ENCODE measurements at places on chromosomes 7 and 10.

- no peak for DNase-seq
Observed at GRCh38 chr7:19248681-19249080, 103.5 kb upstream of the FERD3L start.

DNA sequence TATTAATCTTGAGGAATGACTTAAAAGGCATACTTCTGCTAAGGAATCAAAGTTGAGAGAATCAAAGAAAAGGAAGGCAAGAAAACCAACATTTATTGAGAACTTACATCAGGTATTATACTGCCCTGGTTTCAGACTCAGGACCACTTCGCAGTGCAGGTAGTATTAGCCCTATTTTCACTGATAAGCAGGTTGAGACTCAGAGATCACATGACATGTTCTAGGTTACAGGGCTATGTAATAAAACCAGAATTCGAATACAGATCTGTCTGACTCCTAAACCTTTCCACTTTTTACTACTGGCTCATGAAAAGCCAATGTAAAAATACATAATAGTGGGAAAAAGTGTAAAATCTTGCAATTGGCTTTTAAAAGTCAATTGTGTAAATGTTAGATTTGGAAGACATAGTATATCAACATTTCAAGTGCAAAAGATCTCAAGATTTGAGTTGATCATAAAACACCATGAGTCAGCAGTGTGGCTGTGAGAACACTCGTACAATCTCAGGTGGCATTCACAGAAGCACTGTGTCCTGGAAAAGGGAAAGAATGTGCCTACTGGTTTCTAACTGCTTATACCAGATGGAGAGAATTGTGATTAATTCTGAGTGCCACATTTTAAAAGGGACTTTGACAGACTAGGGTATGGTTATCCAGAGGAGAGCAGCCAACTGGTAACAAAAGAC is 195.8 kb upstream of the MKLN1 start:
- no peak for DNase-seq

DNA sequence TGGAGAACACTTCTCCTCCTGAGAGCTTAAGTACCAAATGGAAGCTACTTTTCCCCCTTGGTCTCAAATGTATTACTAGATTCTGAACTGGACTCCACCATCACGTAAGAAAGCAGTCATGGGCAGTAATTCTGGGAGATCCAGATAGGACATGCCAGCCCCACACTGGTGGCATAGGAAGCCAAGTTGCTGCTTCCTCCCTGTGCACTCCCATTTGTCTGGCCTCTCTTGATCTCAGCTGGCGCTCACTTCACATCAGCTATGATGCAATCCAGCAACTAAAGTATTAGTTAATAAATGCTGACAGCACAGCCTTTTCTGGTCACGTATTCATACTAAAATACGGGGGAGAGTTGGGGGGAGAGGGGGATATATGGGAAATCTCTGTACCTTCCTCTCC is 3.4 kb upstream of the IL6 start:
- DNase-seq = no peak

DNA sequence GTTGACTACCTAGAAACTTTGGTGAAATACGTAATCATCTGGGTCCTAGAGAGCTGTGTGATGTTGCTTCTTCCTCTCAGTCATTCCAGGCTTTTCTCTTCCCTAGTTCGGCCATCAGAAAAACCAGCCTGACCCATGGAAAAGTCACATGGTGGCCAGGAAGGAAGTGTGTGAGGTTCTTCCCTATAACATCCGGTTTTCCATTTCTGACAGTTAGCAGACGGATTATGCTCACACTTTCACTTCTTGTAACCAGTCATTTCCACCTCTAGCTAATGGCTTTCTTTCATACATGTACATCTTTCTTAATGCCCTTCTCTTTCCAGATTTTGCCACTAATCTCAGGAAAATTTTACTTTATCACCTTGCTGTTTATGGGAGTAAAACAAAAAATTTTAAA is 110.0 kb upstream of the GLCCI1 start:
- no peak for DNase-seq

GRCh38 chr10:65313406-65313805 is 1612.4 kb upstream of the LRRTM3 start:
- DNase-seq = no peak

GRCh38 chr7:21548491-21548890 is 5.7 kb downstream of the DNAH11 start:
- no peak for DNase-seq

DNA sequence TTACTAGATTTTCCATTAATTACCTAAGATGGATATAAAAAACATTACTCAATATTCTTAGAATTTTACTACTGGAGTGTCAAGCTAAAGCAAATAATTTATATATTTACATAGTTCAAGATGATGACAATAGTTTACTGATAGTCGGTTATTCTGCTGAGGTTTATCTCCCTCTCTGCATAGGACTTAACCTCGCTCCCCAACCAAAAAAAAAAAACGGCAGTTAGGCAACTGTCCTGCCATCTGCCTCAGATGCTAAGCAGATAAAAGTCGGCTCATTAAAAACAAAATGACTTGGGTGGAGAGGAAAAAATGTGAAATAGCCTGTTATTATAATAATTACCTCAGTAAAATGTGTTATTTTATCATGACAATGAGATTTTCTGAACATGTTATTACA is 14.0 kb upstream of the ITGB8 start:
- no peak for DNase-seq

GRCh38 chr7:125065001-125065400 is 135.4 kb upstream of the POT1 start:
- DNase-seq = no peak

- DNase-seq = no peak
Observed at GRCh38 chr7:71900556-71900955, 511.6 kb downstream of the CALN1 start.
